Forelimb muscle (tissue), 1 donor: ENCODE measurements at places on chromosomes 3 and 15.

- DNase-seq: no peak
Observed at GRCh38 chr3:97827741-97828471, 6.1 kb downstream of the CRYBG3 start.

DNA sequence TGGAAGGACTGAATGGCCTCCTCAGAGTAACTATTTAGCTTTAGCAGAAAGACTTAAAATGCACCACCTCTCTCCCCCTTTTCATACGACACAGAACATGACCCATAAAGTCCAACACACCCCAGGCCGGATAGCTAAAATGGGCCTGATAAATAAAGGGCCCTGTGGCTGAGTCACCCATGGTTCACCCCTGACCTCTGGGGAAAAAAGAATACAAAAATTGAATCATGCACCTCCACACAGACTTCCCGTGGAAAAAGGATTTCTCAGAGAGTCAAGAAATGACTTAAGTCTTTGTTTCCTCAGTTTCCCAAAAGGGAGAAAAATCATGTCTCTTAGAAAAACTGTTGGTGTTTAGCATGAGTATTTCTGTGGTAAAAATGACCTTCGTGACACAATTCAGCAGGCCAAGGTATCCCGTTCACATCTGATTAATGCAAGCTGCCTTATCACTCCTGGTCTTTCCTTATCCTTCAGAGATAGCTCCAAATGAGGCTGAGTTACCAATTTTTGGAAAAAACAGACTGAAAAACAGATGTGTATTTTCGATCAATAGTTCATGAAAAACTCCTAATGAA is 34.0 kb upstream of the ARHGEF3 start:
- no peak for DNase-seq

DNA sequence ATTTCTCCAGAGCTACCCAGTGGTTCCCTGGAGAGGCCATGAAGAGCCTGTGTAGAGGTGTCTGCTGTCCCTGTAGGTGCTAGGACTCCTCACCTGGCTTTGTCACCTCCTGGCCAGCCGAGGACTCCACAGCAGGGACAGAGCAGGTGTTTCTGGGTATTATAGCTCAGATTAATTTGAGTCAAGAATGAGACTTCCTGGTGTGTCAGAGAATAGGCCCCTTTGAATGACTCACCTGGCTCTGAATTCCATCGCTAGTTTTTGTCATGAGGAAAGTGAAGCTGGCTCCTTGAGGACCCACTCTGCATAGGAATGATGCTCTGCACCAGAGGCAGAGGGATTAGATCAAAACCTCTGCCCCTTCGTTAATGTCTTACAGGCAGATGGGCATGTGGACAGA is 167.5 kb upstream of the TOPAZ1 start:
- no peak for DNase-seq

- DNase-seq: no peak
Observed at GRCh38 chr3:124995460-124995994, 60.3 kb downstream of the HEG1 start.
